Naive thymus-derived CD8-positive, alpha-beta T cell (primary cell): ENCODE measurements at places on chromosomes 3 and 15. TPM values are rescaled to one million over a fixed set of nuclear protein-coding genes. Genes with fewer than 3 reads are reported as not detected.

MYO1E gene
- 4.8 TPM for total RNA-seq

C3orf62 gene
- total RNA-seq = 12.1 TPM

CSNK1G1 gene
- 24.9 TPM for total RNA-seq

CD47 gene
- 187 TPM for total RNA-seq

ROPN1 gene
- total RNA-seq = not detected

P2RY12 gene
- not detected for total RNA-seq

PLD1 gene
- 0.38 TPM for total RNA-seq

PLIN1 gene
- 0.96 TPM for total RNA-seq

SLC22A13 gene
- total RNA-seq = 1.0 TPM

DLEC1 gene
- total RNA-seq = 5.2 TPM

ABHD10 gene
- 40.0 TPM for total RNA-seq

SLC27A2 gene
- 0.21 TPM for total RNA-seq

CCDC9B gene
- total RNA-seq = 1.4 TPM

SPTSSB gene
- total RNA-seq = not detected

MYZAP gene
- total RNA-seq = not detected

UPK1B gene
- total RNA-seq = not detected

CLDN1 gene
- not detected for total RNA-seq

SLC12A1 gene
- total RNA-seq = not detected
